ENCODE measurements at places on chromosomes 1 and 21. TPM values are rescaled to one million over a fixed set of nuclear protein-coding genes. Genes with fewer than 3 reads are reported as not detected.

DNA sequence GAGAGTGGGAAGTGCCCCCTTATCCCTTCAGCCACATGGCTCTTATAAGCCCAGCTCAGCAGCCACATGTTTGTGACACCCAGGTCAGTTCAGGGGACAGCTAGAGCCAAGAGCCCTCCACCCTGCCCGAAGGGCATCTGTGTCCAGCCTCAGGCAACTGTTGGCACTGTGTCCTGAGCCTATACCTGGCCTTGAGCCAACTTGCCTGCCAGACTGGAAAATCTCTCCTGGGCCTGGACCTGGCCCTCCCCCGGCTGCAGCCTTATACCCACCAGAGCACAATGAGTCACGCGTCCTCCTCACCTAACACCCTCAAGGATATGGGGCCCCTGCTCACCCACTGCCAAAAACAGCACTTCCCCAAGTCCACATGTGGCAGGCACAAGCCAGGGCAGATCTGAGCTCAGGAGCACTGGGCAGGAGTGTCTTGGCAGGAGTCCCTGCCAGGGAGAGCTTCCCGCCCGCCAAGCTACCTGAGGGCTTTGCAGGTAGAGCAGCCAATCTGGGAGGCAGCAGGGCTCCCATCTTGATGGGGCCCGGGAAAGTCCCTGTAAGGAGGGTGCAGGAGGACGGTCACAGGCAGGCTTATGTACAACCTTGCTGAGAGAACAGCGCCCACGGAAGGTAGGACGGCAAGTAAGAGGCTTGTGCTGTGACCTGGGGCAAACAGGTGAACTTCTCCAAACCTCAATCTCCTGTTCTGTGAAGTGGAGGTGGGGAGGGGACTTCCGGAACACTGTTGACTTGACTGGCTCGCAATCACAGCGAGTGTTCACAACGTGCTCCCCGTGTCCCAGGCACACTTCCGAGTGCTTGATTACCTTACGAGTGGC, 19.8 kb upstream of the HSPG2 start:
- H3K4me3 ChIP-seq: peak overlapping the region; percentile 85
- H3K27ac ChIP-seq: peak overlapping the region; percentile 93
- peaks cover 6% of the 10 kb centered on the region for H3K27me3 ChIP-seq
- DNase-seq: peak; percentile 39

DNA sequence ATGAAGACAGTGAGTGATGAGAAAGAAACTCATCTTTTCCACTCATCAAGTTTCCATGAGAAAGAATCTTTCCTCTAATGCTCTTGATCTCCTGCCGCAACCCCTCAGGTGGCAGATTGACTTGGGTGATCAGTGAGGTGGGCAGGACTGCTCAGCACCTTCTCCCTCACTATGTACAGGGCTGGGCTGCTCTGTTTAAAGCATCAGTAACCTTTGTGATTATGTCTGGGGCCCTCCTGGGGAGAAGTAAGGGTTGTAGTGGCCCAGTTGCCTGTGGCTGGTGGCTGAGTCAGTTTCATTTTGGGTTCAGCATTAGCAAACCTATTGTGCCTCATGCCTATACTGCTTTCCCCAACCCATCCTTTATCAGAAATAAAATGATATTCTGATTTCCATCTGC, 366.0 kb downstream of the TTLL7 start:
- no peak overlapping the region for H3K27ac ChIP-seq
- H3K4me1 ChIP-seq: no peaks in the 10 kb centered on the region
- H3K27me3 ChIP-seq: no peaks in the 10 kb centered on the region
- no peaks in the 10 kb centered on the region for H3K36me3 ChIP-seq

DNA sequence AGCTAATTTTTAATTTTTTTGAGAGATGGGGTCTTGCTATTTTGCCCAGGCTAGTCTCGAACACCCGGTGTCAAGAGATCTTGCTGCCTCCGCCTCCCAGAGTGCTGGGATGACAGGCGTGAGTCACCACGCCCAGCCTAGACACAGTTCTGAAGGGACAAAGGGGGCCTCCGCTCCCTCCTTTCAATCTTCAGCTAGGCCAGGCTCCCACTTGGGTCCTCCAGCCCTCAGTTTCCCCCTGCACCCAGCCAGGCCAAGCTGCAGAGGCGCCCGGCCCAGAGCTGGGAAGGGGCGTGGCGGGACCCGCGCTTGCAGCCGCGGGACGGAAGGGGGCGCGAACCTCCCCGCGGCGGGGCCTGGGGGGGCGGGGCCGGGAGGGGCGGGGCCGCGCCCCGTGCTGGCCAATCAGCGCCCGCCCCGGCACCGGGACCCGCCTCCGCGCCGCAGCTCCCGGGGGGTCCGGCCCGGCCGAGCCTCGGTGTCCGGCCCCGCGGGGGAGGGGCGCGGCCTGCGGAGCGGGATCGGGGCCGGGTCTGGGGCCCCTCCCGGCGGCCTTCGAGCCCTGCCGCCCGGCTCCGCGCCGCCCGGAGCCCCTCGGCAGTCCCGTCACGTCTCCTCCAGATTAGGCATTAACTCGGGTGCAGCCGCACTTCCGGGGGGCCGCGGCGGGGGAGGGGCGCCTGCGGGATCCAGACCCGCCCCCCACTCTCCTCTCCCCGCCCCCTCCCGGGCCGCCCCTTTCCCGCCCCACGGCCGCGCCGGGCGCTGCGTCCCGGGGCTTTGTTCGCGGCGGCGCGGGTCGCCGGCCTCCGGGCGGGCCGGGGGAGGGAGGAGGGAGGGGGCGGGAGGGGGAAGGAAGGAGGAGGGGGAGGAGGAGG, 559 bp upstream of the AGRN start:
- DNase-seq: peak; percentile 81
- no peaks in the 10 kb centered on the region for H3K36me3 ChIP-seq
- peak overlapping the region; percentile 57 for H3K4me3 ChIP-seq

GRCh38 chr1:48864913-48865312, 88.2 kb upstream of the BEND5 start:
- H3K4me1 ChIP-seq: no peaks in the 10 kb centered on the region
- no peaks in the 10 kb centered on the region for H3K27me3 ChIP-seq
- H3K36me3 ChIP-seq: no peaks in the 10 kb centered on the region
- DNase-seq: no peak
- H3K4me3 ChIP-seq: no peak overlapping the region

DNA sequence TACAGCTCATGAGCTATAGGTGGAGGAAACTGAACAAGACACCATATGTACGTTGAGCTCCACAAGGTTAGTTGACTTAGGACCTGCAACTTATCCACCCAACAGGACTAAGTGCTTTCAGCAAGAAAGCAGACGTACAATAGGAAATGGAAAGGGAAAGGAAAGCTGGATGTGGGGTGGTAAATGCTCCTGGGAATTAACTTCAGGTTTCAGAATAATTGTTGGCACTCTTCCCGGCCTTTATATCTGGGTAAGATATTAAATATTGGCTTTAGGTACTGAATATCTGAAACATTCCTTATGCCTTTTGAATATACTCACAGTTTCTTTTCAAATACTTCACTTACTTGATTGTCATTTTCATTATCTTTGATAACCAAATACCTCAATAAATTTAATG, 36.3 kb downstream of the GLMN start:
- H3K36me3 ChIP-seq: peaks cover 7% of the 10 kb centered on the region
- H3K27me3 ChIP-seq: no peaks in the 10 kb centered on the region

GRCh38 chr1:49251019-49251784, 474.5 kb upstream of the BEND5 start:
- no peaks in the 10 kb centered on the region for H3K27me3 ChIP-seq
- no peaks in the 10 kb centered on the region for H3K4me1 ChIP-seq
- H3K4me3 ChIP-seq: no peak overlapping the region
- DNase-seq: no peak
- no peaks in the 10 kb centered on the region for H3K36me3 ChIP-seq
- no peak overlapping the region for H3K27ac ChIP-seq

- peaks cover 8% of the 10 kb centered on the region for H3K36me3 ChIP-seq
- H3K27me3 ChIP-seq: no peaks in the 10 kb centered on the region
- H3K4me3 ChIP-seq: peak overlapping the region; percentile 72
- H3K4me1 ChIP-seq: peaks cover 27% of the 10 kb centered on the region
- H3K27ac ChIP-seq: peak overlapping the region; percentile 79
Observed at GRCh38 chr1:39001516-39002421, 10.7 kb downstream of the AKIRIN1 start.

DNA sequence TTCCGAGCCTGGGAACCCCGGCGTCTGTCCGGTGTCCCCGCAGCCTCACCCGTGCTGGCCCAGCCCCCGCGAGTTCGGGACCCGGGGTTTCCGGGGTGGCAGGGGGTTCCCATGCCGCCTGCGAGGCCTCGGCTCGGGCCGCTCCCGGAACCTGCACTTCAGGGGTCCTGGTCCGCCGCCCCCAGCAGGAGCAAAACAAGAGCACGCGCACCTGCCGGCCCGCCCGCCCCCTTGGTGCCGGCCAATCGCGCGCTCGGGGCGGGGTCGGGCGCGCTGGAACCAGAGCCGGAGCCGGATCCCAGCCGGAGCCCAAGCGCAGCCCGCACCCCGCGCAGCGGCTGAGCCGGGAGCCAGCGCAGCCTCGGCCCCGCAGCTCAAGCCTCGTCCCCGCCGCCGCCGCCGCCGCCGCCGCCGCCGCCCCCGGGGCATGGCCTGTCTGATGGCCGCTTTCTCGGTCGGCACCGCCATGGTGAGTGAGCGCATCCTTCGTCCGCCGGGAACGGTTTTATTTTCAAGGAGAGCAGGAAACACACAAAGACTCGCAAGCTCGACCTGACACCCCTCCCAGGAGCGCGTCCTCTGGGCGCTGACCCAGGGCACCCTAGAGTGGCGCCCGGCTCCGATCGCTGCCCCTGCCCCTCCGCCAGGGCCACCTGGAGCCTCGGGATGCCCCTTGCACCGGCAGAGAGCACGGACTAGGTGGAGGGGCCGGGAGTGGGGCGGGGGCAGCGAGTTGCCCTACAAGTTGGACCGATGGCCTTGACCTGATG, at the start of gene ABCG1:
Gene ABCG1 (plus strand): TSS at position 305 of the 770 bp plus-strand sequence. CDS start 123 bp downstream, at position 428.
- H3K27ac ChIP-seq: peak within 1 kb of the TSS; percentile 99
- peak within 1 kb of the TSS; percentile 96 for H3K4me3 ChIP-seq
- peaks cover 29% of the 10 kb centered on the region for H3K4me1 ChIP-seq
- no peaks in the 10 kb centered on the region for H3K27me3 ChIP-seq
- DNase-seq: peak; percentile 56

DNA sequence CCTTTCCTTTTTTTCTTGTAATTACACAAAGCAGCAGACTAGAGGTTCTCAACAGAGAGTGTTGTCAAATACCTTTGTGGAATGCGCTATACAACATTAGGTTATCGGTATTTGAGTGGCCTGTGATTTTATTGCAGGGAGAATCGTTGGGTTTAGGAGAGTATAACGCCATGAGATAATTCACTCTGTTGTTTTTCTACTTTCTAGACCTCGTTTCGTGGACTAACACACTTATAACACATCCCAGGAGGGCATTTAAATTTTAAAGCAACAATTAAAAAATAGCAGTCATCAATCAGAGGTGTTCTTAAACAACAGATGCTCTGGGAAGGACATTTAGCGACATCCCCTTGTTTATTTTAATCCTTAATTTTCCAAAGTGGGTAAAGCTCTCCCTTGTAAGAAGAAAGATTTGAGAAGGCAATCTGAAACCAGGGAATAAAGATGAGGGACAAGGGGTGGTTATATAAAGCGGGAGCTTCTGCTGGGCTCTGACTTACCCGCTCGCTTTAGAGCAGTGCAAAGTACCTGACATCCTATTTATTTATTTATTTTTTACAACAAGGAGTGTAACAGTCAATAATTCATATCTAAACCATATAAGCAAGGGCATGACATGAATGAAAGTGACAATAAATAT, 4.9 kb downstream of the PBX1 start:
- peaks cover 3% of the 10 kb centered on the region for H3K4me1 ChIP-seq
- no peaks in the 10 kb centered on the region for H3K36me3 ChIP-seq
- peaks cover 15% of the 10 kb centered on the region for H3K27me3 ChIP-seq
- no peak overlapping the region for H3K27ac ChIP-seq
- DNase-seq: no peak
- no peak overlapping the region for H3K4me3 ChIP-seq

DNA sequence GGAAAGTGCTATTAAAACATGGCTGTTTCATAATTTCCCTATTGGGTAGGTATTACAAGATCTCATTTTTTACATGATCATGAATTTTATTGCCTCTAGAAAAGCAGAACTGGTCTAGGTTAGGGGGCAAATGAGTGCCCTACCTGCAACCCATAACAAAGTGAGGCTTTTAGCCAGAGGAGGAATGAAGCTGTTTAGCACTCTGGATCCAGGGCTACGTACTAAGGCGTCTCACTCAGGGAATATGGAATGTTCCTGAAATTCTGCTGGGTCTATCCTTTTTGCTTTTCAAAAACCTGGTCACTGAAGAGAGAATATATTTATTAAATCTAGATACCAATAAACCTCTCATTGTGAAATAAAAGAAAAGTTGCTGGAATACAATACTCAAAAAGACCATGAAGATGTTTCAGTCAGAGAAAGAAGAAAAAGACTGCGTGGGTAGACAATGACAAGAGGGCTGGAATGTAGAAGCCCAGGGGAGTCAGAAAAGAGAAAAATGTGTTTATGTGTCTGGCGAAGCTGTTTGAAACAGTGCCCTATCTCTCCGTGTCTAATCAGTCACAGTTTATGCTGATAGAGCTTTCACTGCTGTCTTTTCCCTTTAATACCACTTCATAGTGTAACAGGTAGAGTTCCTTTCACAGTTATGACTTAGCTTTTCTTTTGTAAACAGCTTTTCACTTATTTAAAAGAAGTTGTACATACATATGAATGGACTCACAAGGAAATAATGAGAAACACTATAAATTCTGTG, 25.0 kb upstream of the SYDE2 start:
- no peak overlapping the region for H3K27ac ChIP-seq
- peaks cover 2% of the 10 kb centered on the region for H3K36me3 ChIP-seq
- peaks cover 31% of the 10 kb centered on the region for H3K27me3 ChIP-seq
- no peak for DNase-seq
- peaks cover 5% of the 10 kb centered on the region for H3K4me1 ChIP-seq

- DNase-seq: no peak
- no peaks in the 10 kb centered on the region for H3K36me3 ChIP-seq
- peak within 1 kb of the TSS; percentile 16 for H3K27ac ChIP-seq
- peaks cover 25% of the 10 kb centered on the region for H3K27me3 ChIP-seq
Observed at GRCh38 chr1:145719230-145720079, at the start of gene CD160. Gene CD160, plus strand, starts transcription at chr1:145719499. Its CDS starts 8,829 bp downstream, at chr1:145728328.

- no peaks in the 10 kb centered on the region for H3K27me3 ChIP-seq
- peak overlapping the region; percentile 95 for H3K4me3 ChIP-seq
- no peak for DNase-seq
- H3K36me3 ChIP-seq: peaks cover 7% of the 10 kb centered on the region
- peak overlapping the region; percentile 90 for H3K27ac ChIP-seq
Observed at GRCh38 chr1:15974855-15975254, 1.0 kb downstream of the ZBTB17 start.

DNA sequence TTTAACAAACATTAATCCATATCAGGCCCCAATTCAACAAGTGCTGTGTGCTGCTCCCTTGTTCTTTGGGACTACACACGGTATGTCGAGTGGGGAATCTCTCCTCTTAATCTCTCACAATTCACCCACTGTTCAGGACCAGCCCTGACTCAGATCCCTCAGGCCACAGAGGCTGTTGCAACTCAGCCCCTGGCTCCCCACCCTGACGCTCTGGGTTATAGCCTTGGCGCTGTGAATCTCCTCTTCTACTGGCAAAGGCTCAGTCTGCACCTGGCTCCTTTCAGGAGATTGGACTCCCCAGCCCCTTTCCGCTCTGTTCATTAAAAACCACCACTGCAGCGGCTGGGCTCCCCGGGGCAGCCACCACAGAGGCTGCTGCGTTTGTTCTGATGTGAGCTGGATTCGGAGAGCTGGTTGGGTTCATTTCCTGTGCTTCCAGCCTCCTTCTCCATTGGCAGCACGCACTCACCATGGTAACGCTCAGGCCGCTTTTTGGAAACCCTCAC, 13.0 kb downstream of the CAPN8 start:
- no peak for DNase-seq
- H3K4me3 ChIP-seq: no peak overlapping the region
- no peak overlapping the region for H3K27ac ChIP-seq
- peaks cover 41% of the 10 kb centered on the region for H3K27me3 ChIP-seq

Gene HES2
- not detected for total RNA-seq

Gene SMCP
- total RNA-seq: not detected

Gene JAM2
- 0.21 TPM for total RNA-seq

Gene WNT4
- not detected for total RNA-seq

Gene RNF223
- not detected for total RNA-seq
